ENCODE measurements at places on chromosomes 6 and 20.

DNA sequence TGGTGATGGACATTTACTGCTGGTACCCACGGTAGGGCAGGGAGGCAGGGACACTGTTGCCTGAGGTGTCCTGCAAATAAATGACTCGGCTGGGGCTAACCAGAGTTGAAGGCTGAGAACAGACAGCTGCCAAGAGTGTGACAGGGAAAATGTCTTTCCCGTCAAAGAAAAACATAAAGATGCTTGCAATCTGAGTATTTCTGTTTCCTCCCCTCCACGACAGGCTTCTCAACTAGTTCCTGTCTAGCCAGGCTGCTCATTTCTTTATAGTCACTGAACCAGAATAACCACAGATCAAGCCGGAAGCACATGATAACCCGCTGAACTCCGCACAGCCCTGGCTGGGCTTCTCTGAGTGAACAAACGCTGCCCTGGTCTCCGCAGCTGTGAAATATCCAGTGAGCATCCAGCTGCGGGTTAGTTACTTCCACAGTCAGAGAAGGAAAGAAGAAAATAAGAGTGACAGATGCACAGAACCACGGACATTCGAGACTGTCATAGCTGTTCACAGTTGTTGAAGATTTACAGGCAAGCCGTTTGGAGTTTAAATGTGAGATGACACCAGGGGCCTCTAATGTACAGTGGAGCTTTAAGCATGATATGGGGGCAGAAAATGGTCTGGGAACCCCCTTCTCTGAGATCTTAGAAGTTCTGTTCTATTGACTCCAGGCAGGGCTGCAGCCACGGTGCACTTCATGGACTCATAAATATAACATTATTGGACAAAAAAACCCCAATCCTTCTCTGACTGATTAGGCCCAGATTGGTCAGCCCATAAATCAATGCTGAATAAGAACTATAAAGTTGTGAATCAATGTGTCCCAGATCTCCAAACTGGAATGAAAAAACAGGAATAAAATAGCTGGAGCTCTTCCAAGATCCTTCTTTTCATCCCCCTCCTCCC lies 299.9 kb upstream of the SUPT3H start:
- peak; percentile 45 for DNase-seq

DNA sequence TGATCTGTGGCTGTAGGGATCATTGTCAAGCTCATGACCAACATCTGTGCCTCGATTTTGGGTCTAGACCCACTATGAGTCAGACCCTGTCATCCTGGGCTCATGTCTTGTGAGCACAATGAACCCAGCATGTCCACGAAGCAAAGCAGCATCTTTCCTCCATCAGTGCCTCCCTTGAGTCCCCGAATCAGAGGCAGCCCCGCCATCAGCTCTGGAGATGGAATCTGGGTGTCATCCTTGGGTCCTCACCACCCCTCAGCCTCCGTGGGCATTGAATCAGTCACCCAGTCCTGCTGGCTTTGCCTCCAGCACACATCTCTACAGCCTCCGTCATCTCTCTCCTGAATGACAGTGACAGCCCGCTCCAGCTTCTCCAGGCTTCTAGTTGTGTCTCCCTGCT lies 56.9 kb downstream of the CHMP4B start:
- DNase-seq = no peak

DNA sequence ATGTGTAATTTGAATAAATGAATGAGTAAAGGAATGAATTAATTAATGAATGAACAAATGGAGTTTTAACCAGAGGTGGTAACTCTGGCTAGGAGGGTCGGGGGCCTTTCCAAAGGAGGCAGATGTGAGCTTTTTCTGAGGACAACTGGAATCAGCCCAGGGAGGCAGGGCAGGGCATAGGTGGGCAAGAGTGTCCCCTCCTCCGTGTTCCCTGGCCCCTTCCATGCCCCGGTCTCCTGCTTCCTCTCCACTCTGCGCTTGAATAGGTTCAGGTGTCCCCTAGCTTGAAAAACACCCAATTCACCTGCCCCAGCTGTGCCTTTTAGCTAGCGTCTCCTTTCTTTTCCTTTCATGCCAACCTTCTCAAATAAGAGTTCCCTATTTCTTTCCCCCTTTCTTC lies 473.1 kb downstream of the CDH26 start:
- DNase-seq = no peak

DNA sequence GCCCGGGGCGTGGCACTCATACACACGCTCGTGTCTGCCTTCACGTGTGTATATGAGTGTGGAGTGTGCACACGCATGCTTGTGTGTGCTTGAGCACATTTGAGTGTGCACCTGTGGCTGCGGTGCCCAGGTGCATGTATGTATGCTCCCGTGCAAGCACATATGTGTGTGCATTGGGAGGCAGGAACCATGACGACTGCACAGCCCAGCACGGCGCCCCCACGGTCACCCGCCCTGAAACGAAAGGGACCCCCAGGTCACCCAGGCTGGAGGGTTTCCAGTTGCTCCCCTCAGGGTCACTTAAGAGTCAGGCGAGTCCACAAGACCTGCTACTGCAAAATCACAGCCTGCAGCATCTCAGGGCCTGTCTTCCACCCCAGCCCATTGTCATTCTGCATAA lies 94.7 kb downstream of the YTHDF1 start:
- no peak for DNase-seq

GRCh38 chr20:19347943-19348456 lies 135.6 kb downstream of the SLC24A3 start:
- no peak for DNase-seq

DNA sequence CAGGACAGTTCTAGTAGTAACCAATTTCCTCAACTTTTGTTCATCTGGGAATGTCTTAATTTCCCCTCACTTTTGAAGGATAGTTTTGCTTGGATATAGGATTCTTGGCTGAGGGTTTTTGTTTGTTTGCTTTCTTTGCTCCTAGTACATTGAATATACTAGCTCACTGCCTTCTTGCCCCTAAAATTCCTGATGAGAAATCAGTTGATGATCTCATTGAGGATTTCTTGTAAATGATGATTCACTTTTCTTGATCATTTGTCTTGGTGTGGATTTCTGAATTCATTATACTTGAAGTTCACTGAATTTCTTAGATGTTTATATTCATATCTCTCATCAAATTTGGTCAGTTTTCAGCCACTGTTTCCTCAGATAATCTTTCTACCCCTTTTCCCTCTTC lies 49.1 kb upstream of the PRDM1 start:
- DNase-seq = no peak

DNA sequence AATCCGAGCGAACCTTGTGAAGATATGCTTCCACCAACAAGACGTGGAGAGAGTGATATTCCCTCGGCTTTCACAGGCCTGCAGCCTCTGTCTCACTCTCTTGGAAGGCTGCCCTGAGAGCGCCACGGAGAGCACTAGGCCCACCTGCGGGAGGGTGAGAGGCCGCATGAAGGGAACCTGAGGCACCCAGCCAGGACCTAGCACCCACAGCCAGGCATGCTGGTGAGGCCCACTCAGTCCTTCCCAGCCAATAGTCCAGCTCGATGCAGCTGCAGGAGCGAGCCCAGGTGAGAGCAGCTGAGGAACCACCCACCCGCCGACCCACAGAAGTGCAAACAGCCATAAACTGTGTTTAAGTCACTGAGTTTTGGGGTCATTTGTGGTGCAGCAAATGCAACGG lies 227.2 kb downstream of the QKI start:
- no peak for DNase-seq

DNA sequence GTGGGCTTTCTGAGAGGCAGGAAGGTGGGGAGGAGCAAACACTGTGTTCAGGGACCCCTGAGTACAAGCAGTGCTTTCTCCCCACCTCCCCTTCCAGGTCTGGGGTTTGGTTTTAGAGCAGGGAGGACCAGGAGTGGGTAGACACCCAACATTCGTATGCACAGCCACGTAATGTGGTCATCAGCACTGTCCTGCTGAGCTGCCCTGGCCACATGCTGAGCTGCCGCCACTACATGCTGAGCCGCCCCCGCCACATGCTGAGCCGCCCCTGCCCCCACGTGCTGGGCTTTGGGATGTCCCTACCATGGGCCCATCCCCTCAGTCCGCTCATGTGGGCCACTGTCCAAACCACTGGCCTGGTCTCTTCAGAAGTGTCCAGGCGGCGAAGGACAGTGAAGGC lies 214.9 kb upstream of the CST7 start:
- DNase-seq = no peak

DNA sequence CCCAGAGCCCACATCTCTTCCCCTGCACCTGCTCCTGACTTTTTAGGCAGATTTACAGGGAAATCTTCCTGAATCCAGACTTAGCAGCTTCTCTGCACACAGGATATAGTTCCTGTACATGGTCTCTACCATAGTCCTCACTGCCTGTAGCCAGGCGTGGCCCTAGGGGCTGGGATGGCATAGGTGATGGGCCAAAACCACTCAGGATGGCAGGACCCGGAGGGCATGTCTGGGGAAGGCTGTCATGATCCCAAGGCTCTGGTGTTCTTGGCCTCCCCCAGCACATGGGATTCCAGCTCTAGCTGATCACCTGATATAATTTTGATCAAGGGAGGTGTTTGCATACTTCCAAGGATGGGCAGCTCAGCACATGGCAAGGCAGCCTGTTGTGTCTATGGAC lies 58.0 kb downstream of the TOX2 start:
- no peak for DNase-seq

DNA sequence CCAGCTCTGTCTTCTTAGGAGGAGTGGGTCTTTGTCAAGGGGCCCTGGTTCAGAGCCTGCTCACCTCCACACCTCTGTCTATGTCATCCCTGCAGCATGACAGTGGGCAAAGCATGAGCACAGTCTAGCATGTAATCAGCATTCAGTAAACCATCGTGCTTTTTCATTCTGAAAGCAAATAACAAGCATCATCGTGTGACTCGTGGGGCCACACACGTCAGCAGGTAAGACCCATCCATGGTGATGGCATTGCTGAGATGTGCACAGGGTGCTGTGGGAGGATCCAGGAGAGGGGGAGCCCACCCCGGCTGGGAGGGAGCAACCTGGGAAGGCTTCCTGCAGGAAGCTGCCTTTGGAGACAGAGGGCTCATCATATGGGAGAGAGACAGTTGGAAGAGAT lies 106.7 kb downstream of the TMEM242 start:
- DNase-seq = no peak

- no peak for DNase-seq
Measured at GRCh38 chr20:33563788-33564187, 73.9 kb downstream of the CBFA2T2 start.

DNA sequence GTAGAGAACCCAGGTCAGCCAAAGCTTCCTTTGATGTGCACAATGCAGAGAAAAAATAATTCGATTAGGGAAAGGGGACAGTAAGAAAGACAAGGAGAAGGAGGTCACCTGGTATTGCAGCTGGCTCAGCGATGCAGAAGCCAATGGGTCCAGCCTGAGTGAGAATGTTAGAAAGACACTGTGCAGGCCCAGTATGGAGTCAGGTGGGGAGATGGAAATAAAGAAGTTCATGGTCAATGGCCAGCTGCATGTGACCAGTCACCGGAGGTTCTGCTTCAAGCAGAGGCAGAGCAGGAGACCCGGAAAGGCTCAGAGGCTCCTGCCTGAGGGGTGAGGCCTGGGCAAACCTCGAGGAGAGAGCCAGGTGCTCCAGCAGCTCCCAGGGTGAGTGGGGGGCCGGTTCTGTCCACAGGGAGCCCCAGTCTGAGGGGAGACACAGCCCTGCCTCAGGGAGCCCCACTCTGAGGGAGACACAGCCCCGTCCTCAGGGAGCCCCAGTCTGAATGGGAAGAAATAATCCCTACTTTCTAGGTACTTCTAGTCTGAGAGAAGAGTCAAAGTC lies 51.3 kb downstream of the LRFN2 start:
- no peak for DNase-seq

GRCh38 chr6:69038841-69039240 lies 403.8 kb downstream of the ADGRB3 start:
- DNase-seq = no peak

DNA sequence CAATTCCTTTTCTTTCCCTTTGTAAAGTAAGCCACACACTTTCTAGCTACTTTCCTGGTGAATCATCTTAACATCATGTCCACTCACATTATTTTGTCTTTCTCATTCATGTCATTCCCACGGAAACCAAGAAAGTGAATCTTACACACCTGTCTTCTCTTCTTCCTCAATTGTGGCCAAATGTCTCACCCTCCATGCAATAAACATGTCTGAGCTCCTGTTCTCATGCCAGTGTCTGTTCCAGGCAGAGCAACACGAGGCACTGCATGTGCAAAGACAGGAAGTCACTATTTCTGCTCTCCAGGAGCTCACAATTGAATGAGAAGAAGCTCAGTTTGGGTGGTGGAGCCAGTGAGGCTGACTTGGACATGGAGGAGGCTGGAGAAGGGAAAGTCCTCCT lies 29.0 kb upstream of the TMEM244 start:
- DNase-seq = no peak

DNA sequence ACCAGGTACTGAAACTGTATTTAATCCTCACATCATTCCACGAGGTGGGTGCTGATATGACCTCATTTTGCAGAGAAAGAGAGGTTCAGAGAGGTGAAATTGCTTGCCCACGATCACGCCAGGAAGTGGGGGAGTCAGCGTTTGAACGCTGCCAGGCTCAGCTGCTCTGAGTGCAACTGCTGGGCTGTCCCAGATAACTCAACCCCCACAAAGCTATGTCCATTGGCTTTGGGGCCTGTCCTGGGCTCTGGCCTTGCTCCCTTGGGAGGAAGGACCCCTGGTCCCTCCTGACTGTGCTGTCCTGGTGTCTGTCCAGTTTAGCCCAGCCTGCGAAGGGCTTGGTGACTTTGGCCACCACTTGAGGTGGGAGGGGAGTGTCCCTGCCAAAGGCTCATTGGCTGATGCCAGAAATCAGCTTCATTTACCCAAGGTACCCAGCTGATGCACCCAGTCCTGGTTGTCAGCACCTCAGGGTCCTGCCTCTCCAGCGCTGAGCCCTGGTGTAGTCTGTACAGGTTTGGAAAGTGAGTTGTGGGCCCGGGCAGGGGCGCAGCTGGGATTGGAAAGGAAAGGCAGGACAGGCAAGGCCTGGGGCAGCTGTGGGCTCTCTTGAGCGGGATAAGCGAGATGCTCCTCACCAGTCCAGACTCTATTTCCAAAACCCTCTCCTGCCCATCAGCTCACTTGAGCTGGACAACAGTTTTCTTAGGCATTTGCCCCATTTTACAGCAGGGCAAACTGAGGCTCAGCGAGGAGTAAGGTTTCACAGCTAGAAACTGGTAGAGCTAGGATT lies 38.5 kb downstream of the SUN5 start:
- no peak for DNase-seq

- no peak for DNase-seq
Measured at GRCh38 chr6:149319422-149319821, 1.9 kb downstream of the TAB2 start.

GRCh38 chr20:2799688-2800520 lies 523 bp downstream of the CPXM1 start:
- DNase-seq = no peak

DNA sequence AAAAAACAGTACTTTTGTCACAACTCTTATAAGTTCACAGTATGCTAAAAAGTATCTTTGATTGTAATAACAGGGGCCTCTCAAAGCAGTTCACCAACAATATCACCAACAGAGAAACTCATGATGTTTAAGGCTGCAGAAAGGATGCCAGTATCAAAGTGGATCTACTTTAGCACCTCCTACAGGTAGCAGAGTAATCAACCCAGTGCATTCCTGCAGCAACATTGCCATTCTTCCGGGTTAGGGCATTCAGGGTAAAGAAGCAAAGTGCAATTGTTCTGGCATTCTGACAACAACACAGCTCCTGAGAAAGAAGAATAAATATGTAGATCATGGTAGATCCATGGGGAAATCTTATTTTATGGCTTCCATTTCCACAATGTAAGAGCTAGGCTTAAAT lies 7.6 kb upstream of the SLC17A4 start:
- no peak for DNase-seq
